ENCODE measurements at places on chromosomes 3 and 15.

- DNase-seq = no peak
Observed at GRCh38 chr3:23931597-23931996, 13.5 kb upstream of the NR1D2 start.

DNA sequence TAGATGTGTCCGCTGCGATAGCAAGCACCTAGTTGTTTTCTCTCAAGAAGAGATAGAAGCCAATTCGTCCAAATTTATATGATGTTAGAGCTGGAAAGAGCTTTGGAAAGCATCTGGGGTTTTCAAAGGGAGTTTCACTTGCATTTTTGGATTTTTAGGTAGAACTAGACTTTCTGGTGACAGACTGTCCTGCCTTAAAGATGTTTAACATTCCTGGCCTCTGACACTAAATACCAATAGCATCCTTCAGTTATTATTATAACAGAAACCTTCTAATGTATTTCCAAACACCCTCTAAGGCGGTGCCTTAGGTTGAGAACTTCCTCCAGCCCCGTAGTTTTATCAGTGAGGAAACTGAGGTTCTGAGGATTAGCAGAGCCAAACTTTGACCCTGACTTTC, 305.3 kb downstream of the SATB1 start:
- DNase-seq = no peak

DNA sequence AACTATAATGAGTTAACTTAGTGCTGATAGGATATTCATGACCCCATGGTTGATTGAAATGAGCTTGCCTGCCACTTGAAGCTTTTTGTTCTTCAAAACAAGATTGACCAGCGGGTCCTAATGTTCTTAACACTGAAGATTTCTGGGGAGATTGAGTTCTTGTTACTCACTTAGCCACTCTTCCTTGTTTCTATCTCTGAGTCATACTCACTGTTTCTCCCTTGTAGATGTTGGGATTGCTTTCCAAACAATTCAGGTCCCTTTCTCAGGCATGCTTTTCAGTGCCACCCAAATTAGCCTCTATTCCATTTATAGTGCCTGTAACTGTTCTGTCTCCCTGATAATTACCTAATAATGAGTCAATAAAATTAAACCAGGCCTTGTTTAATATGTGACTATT, 517.0 kb downstream of the SQOR start:
- no peak for DNase-seq

DNA sequence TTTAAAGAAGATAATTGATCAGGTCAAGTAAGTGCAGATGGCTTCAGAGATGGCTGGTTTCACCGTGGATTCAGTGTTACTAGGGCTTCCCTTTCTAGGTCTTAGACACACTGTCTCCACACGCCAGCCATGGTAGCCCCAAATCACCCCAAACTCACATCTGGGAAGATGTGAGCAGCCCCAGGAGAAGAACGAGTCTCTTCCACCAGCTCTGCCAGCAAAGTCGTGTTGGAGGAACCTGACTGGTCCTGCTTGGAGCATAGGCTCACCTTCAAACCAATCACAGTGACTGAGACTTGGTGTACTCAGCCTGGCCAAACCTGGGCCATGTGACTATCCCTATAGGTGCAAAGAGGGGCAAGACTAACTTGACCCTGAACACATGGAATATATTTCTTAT, 296.7 kb downstream of the RPLP1 start:
- DNase-seq = no peak

DNA sequence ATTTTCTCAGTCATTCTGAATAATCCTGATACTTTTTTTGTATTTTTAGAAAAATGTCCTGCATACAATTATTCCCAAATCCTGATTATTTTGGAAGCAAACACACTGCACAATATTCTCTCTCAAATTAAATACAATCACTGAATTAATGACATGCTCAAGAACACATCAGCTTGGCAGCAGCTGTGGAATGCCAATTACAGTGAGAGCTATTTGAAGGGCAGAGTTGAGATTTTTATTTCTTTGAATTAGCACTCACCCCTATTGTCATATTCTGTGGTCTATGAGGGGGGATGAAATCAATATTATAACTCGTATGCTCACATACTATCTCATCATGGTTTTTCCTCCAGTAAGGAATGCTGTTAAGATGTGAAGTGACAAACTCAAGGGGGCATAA, 312.2 kb downstream of the CNTN3 start:
- no peak for DNase-seq

- DNase-seq = no peak
Observed at GRCh38 chr3:42864321-42864950, 11.2 kb downstream of the CYP8B1 start.

DNA sequence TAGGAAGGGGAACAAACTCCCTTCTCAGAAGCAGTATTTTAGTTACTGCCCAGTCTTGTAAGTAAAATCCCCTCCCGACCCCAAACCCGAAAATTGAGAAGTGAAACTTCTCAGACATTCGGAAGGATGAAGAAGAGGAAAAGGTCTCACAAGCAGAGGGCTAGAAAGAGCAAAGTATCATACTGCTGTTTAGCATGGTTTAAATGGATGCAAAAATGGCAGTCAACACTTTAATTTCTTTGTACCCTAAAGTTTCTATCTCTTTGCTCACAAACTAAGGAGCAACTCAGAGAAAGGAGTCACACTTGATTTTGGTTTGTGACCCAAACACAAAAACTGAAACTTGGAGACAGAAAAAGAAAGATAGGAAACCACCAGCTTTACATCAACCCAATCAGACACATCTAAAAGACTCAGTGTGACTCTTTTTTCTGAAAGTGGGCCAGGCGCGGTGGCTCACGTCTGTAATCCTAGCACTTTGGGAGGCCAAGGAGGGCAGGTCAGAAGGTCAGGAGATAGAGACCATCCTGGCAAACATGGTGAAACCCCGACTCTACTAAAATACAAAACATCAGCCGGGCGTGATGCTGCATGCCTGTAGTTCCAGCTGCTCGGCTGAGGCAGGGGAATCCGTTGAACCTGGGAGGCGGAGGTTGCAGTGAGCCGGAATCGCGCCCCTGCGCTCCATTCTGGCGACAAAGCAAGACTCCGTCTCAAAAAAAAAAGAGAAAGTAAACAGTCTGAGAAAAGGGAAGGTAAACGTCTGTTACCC, 63.2 kb upstream of the ATP11B start:
- DNase-seq = no peak

DNA sequence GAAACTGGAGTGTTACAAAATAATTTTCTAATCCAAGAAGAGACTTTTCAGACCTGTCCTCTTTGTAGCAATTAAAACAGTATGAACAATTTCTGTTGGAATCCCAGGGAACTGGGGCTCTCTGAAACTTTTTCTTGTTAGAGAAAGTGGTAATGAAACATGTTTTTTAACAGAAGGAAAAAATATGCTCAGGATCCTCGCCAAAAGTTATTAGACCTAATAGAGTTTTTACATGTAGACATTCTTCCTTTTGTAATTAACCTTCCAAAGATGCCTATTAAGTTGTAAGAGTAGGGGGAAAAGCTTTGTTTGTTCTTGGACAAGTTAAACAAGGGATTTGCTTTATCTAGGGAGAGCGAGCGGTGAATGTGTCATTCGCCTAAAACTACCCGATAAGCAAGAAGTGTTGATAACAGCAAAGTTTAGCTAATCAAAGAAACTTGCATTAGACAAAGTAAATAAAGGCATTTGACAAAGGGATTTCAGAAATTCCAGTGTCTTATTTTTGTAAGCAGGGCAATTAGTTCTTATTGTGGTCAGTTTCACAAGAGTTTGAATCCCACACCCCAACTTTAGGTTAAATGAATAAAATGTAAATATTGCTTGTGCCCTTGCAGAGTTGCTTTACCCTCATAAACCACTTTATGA, 2.3 kb downstream of the RARB start:
- DNase-seq = no peak

- DNase-seq = no peak
Observed at GRCh38 chr15:88179562-88179961, 77.0 kb downstream of the NTRK3 start.

DNA sequence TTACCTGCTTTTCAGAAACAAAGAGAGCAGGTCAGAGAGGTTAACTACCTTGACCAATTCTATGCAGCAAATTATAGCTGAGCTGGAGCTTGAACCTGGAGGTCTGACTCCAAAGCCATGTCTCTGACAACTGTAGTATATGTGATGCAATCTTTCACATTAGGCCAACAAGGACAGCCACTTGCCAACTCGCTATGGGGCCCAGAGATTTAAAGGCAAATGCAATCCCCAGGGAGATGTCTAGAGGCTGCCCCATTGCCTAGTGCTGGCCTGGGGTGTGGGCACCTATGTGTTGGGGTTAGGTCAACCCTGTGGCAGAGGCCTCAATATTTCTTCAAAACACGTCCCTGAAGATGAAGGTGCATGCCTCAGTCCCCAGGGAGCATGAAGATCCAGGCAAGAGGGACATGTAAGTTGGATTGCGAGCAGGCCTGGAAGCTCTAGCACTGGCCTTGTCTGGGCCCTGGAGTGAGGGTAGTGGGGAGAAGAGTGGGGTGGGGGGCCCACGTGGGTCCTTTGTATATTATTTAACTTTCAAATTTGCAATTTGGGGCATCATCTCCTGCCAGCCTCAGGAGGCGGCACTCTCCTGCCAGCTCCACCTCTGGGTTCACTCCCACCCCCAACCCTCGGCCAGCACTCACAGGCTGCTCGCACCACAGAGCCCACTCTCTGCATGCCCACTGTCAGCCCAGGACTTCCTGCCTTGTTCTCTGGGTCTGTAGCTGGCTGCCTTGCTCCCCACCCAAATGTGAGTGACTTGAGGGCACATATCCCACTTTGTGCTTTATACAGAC, 64.3 kb downstream of the SLC12A8 start:
- DNase-seq = no peak

DNA sequence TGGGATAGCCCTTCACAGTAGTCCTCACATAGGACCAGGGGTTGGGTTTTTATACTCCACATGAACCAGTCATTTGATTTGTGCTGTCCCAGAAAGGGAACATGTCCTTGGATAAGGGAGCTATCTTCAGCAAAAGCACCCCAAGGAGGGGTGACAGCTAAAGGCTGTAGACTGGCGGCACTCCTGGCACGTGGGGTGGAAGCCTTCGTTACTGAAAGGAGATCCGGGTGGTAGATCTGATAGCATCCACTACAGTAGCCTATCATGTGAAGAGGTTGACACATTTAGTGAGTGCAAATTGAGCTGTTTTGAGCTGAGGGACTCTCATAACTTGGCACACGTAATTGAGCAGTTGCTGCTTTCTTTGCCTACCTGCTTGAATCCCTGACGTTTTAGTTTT, 588.8 kb upstream of the GOLIM4 start:
- DNase-seq = no peak

GRCh38 chr3:101141135-101141534, 147.9 kb upstream of the ABI3BP start:
- no peak for DNase-seq

DNA sequence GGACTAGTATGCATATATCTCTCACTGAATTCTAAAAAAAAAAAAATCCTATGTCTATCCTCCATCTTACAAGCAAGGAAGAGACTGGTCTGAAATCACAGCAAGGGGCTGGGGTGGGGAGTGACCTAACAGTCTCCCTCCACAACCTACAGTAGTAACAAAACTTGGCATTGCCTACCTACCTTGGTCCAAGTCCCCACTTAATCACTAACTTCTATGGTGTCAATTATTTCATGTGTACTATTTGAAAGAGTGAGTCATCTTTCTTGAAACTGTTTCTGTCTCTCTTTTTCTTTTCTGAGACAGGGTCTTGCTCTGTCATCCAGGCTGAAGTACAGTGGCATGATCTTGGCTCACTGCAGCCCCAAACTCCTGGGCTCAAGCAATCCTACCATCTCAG, 36.8 kb downstream of the CHAC1 start:
- DNase-seq = no peak

- DNase-seq = no peak
Observed at GRCh38 chr3:129343643-129344360, 65.1 kb downstream of the HMCES start.

- DNase-seq = no peak
Observed at GRCh38 chr3:42898896-42899675, 6.9 kb upstream of the ZNF662 start.

DNA sequence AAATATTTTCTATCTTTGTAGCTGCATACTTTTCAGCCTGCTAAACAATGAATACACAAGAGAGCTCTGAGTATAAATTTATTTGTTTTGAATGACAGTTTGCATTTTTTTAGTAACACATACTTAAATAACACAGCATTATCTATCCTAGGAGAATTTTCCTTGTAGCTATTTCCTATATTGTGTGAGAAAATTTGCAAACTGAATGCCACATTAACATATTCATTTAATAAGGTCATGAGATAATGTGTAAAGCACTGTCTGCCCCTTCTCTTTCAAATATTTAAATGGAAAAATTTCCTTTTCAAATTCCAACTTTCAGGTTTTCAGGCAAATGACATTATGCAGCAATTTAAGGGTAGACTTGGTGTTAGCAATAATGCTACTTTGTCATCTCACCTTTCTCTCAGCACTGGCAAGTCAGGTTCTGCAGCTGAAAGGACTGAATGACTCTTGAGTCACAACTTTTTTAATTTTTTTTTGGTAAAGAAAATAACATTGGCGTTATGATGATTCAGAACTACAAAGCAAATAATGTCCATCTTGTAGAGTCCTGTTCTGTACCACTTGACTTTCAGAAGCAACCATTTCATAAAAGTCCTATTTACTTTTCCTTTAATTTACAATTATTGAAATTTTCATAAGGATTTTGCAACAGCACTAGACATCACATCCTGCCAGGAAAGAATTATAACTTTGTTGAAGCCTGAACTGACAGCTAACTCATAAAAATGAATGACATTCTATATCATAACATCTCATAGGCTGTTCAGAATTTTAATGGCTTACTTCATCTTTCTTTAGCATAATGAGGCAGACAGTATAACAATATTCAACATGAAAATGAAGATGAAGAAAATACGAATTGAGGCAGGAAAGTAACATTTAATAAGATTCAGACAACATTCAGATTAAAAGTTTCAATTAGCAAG, 681.6 kb upstream of the SEMA6D start:
- DNase-seq = no peak

- DNase-seq = no peak
Observed at GRCh38 chr3:50551681-50552435, 15.7 kb downstream of the C3orf18 start.

GRCh38 chr15:55277116-55277564, 12.5 kb downstream of the RAB27A start:
- no peak for DNase-seq

GRCh38 chr3:151798466-151798865, 15.4 kb upstream of the AADAC start:
- no peak for DNase-seq

GRCh38 chr3:49865198-49865784, 4.4 kb downstream of the CAMKV start:
- no peak for DNase-seq

GRCh38 chr15:80003171-80003570, 32.2 kb upstream of the BCL2A1 start:
- DNase-seq = no peak
